ENCODE measurements at places on chromosomes 12 and 14.

GRCh38 chr12:10339053-10339840 lies 31.6 kb downstream of the KLRD1 start:
- no peak for DNase-seq

DNA sequence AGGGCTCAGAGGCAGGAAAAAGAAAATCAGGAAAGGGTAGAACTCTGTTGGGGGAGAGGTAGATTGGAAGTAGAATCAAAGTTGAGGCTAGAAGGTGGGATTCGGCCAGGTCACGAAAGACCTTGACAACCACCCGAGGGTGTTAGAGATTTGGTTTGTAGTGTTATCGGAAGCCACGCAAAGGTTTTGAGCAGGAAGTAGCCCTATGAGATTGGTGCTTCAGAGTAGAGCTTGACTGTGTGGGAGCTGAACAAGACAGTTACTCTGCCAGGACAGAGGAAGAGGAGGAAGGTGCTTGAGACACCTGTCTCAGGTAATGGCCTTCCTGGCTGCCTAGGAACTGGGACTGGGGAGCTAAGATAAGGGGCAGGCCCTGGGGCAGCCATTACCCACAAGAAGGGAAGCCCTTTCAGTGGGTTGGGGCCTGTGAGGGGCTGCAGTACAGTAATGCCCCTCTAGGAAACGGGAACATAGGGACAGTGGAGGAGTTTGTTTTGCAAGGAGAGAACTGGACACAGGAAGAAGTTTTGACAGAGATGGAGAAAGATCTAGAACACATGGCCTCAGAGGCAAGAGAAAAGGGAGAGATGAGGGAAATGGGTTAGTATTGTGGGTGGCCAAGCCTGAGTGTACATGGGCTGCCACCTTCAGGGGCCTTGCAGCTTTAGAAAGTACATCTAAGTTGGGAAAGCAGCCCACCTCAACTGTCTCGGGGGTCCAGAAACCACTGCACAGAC lies 73.5 kb downstream of the RIN3 start:
- no peak for DNase-seq

GRCh38 chr12:28096649-28097048 lies 93.6 kb upstream of the CCDC91 start:
- no peak for DNase-seq

- DNase-seq = no peak
These were observed 5.0 kb upstream of the SRSF9 start for GRCh38 chr12:120474616-120474960.

DNA sequence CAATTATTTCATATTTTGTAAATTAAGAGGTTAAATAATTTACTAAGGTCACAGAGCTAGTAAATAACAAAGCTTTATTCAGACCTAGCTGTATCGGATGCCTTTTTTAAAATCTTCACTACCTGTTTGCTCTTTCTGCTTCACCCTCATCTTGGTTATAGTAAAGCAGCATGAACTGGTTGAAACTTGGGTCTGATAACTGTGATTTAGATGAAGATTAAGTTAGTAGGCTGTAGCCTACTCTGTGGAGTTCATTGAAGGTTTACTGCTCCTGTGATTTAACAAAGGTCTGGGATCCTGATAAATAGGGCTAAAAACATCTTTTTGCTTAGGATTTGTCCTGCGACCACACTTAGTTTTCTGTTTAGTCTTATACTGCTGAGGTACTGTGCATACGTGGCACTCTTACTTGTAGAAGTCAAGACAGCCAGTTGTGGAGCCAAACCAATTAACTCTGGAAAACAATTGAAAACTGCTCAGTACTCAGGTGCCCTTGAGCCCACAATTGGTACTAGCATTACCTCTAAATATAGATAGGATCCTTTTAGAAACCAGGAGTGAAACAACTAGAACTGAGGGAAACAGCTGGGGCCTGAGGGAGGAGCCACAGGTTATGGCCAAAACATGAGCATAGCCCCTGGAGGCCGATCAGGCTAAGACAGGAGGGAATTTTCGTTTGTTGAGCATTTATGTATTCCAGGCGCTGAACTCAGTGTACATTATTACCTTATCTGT lies 2.3 kb downstream of the SPATS2 start:
- DNase-seq = no peak
